ENCODE measurements at places on chromosomes 6 and 20.

- no peak for DNase-seq
Measured at GRCh38 chr6:1322696-1323219, 10.9 kb downstream of the FOXQ1 start.

GRCh38 chr20:60036746-60037499 is 78.7 kb downstream of the CDH26 start:
- no peak for DNase-seq

GRCh38 chr6:139752086-139752485 is 377.6 kb upstream of the CITED2 start:
- no peak for DNase-seq

- DNase-seq: no peak
Measured at GRCh38 chr6:52027699-52028098, 59.7 kb downstream of the PKHD1 start.

GRCh38 chr6:141033101-141033500 is 1099.6 kb upstream of the GJE1 start:
- no peak for DNase-seq

DNA sequence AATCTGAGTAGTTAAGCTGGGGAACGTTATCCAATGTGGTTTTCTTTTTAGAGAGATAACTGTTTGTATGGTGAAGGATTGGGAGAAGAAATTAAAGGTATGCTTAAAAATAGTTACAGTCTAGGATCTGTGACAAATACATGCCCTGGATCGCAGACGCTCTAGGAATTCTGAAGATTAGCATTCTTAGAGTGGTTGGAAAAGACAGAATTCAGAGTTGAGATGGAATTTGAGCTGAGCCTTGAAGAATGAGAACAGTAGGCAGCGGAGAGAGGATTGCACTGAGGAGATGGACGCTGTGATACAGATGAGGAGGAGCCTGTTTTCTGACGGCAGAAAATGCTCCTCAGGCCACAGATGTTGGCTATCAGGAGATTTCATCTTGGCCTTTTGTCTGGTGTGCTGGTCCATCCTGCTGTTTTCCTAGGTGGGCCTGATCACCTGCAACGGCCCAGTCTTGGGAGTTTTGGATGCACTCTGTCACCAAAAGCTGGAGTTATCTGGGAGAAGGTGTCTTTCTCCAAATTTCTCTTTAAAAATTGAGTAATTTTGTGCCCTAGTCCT is 48.3 kb upstream of the KIF25 start:
- no peak for DNase-seq

Data from skeletal muscle cell (primary cell).